GM23338 (cell line): ENCODE measurements at places on chromosomes 11 and 22. TPM values are rescaled to one million over a fixed set of nuclear protein-coding genes. Genes with fewer than 3 reads are reported as not detected.

DNA sequence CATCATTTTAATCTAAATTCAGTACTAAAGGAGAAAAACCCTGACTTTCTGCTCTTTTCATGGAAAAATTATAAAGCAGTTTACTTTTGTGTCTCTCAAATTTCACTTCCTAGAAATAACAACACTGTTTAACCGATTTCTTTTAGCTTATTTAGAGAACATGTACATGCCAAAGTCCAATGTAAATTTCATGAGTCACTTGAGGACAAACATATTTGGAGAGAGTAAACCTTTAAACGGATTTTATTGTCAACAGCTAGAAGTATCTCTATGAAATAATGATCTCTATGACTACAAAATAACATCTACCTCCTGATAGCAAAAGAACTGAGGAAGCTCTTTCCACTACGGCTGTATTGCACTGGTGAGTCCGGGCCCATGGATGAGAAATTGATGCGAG, 46.3 kb upstream of the SLC22A25 start:
- no peak for DNase-seq

DNA sequence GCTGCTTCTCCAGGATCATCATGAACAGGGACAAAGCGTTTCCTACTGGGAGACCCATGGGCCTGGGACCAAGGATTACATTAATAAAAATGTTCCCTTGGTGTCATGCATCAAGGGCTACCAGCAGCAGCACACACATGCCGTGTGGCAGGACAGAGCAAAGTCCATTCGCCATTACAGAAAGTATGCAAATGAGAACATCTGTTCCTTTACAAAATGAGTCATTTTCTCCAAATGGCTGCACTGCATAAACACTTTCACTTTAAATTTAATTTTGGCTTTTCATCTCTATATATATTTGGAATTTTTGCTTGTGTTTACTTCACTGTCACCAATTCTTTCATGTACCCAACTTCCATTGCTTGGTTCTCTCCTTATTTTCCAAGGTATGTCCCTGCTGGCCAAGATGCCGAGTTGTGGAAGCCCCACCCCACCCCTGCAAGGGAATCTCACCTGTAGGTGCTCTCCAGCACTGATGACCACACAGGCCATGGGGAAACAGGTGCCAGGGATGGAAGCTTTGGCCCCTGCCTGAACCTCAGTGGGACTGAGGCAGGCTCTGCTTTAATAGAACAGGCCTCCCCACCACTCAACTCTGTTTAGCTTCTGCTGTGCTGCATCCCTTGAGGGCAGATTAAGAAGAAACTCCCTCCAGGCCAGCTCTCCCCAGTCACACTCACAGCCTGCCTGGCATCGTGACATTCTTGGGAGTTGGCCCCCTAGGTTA, 15.6 kb upstream of the GNAZ start:
- no peak for DNase-seq

- DNase-seq = no peak
These were observed 471.5 kb upstream of the API5 start for GRCh38 chr11:42840176-42840829.

GRCh38 chr22:37260901-37261336, 16.9 kb upstream of the RAC2 start:
- peak; percentile 87 for DNase-seq

- no peak for DNase-seq
These were observed 199.2 kb upstream of the CTSC start for GRCh38 chr11:88536616-88537265.

GRCh38 chr22:25824828-25825423, 82.9 kb downstream of the MYO18B start:
- peak; percentile 20 for DNase-seq

GRCh38 chr22:21688706-21689381, 23.0 kb downstream of the PPIL2 start:
- no peak for DNase-seq

DNA sequence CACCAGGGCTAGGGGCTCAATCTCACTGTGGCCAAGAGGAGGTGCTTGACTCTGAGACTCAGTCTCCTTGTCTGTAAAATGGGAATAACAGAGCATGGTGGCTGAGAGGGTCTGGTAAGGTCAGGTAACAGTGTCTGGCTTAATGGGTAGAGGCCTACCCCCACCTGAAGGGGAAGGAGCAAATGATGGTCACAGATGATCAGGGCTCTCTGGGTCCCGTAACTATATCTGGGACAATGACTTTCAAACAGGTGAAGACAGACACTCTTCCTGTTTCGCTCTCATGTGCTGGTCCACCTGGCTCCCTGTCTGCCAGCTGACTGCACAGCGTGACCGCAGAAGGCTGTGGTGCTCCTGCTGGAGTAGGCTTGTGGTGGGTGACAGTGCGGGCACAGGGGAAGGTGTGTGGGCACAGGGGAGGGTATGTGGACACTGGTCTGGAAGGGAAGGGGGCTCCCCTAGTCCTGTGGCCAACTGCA, 4.0 kb downstream of the A4GALT start:
- DNase-seq = no peak

GRCh38 chr11:130548491-130548833, 100.0 kb downstream of the ADAMTS15 start:
- DNase-seq = no peak

GRCh38 chr11:7548659-7549274, 35.0 kb downstream of the PPFIBP2 start:
- peak; percentile 87 for DNase-seq

DNA sequence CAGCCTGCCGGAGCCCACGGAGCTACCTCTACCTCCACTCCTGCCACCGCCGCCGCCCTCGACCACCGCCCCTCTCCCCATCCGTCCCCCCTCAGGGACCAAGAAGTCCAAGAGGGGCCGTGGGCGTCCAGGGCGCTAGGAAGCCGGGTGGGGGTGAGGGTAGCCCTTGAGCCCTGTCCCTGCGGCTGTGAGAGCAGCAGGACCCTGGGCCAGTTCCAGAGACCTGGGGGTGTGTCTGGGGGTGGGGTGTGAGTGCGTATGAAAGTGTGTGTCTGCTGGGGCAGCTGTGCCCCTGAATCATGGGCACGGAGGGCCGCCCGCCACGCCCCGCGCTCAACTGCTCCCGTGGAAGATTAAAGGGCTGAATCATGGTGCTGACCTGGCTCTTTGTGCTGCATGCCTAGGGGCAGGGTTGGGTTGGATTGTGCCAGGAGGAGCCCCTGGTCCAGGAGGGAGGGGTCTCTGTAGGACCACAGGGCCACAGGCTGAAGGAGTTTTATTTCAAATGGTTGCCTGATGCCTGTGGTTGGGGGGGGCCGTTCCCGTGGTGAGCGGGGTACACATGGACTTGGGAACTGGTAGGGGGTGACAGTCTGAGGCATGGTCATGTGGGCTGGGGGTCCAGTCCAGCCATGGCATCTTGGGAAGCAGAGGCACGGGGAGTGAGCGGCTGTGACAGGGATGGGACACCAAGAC, 2.3 kb downstream of the PTPRCAP start:
- DNase-seq = no peak

DNA sequence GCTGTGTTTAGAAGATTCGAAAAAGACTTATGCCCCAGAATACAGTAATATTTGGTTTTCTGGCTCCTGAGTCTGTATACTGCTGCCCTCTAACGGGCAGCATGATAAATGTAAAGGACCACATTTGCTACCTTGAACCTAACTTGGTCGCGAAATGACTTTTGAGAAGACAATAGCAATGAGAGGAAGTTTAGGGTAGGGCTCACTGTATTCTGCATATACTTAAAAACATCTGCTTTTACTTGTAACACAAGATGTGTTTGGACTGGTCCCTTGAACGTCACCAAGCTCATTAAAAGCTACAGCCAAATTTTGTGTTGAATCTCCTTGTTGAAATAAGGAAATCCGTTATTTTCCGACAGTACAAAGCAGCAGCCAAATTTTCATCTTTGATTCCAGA, 309.1 kb downstream of the SWAP70 start:
- peak; percentile 65 for DNase-seq

DNA sequence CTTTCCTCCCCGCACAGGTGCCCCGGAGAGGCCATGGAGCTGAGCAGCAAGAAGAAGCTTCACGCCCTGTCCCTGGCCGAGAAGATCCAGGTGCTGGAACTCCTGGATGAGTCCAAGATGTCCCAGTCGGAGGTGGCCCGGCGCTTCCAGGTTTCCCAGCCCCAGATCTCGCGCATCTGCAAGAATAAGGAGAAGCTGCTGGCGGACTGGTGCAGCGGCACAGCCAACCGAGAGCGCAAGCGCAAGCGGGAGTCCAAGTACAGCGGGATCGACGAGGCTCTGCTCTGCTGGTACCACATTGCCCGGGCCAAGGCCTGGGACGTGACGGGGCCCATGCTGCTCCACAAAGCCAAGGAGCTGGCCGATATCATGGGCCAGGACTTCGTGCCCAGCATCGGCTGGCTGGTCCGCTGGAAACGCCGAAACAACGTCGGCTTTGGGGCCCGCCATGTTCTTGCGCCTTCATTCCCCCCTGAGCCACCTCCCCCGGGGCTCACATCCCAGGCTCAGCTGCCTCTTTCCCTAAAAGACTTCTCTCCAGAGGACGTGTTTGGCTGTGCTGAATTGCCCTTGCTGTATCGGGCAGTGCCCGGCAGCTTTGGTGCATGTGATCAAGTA, 1.3 kb downstream of the TIGD3 start:
- DNase-seq = peak; percentile 75

GRCh38 chr11:61900251-61900650, 8.9 kb upstream of the FADS3 start:
- DNase-seq = no peak

DNA sequence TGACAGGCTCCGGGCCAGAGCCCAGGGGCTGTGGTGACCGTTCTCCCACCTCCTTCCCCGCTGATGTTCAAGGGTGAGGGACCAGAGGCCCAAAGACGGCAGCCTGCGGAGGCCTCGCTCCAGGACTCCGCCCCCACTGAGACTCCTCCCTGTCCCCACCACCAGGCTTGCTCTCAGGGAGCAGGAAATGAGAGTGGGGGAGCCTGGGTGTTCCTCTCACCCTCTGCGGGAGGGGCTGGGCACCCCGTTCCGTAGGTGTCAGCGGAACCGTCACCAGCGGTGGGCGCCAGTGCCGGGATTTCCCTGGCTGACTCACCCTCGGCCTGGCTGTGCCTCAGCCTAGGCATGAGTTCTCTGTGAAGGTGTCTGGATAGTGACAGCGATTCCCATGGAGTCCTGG, 15.7 kb downstream of the DAGLA start:
- peak; percentile 68 for DNase-seq

DNA sequence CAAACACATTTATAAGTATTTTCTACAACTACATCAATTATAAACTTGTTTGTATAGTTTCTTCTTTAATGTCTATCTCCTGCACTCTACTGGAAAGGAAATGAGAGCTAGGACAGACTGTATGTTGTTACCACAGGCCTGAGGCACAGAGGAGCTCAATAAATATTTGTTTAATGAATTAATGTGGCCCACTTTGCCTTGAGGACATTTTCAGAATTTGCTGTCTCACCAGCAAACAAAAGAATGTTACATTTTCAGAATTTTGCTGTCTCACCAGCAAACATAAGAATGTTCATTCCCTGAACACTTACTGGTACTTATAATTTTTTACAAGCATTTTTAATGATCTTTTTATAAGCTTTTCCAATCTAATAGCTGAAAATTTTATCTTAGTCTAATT, 41.9 kb upstream of the WNT7B start:
- DNase-seq = no peak

DNA sequence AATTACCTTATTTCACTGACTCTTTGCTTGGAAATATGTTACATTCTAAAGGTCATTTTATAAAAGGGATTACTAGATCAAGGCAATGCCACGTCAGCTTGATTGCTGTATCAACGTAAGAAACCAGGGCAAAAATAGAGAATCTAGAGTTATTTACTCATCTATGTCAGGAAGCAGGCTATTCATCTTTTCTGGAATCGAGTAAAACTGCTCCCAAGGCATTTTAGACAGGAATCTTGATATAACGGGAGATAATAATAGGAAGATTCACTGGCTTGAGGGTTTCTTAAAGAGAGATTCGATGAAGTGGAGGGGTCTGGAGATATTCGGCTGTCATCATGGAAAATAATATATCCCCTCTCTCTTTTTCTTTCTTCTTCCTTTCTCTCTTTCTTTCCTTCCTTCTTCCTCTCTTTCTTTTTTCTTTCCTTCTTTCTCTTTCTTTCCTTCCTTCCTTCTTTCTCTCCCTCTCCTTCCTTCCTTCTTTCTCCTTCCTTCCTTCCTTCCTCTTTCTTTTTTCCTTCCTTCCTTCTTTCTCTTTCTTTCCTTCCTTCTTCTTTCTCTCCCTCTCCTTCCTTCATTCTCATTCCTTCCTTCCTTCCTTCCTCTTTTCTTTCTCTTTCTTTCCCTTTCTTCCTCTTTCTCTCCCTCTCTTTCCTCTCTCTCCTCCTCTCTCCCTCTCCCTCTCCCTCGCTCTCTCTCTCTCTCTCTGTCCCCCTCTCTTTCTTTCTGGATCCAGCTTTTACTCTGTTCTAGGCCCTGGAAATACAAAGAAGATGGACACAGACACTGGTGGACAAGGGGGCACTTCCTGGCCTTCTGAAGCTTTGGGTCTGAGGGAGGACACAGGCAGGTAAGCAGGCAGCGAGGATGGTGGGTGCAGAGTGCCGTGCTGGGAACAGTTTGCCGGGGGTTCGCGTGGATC, 18.1 kb upstream of the RASD2 start:
- DNase-seq = no peak

DNA sequence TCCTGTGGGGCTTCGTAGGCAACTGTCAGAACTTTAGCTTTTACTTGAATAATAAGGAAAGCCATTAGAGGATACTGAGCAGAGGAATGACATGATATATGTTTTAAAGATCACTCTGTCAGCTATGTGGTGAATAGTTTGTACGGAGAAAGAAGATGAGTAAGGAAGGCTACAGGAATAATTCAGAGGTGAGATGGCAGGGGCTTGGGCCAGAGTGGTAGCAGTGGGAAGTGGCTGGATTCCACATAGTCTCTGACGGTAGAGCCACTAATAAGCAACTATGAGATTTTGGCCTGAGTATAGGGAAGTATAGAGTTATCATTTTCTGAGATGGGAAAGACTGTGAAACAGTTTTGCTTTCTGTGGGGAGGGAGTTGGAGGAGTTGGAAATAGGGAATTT, 93.9 kb upstream of the MTMR2 start:
- no peak for DNase-seq

GRCh38 chr11:57773026-57773598, 11.5 kb downstream of the CTNND1 start:
- no peak for DNase-seq

- DNase-seq = no peak
These were observed 26.8 kb downstream of the POU2AF1 start for GRCh38 chr11:111352231-111352746.

DNA sequence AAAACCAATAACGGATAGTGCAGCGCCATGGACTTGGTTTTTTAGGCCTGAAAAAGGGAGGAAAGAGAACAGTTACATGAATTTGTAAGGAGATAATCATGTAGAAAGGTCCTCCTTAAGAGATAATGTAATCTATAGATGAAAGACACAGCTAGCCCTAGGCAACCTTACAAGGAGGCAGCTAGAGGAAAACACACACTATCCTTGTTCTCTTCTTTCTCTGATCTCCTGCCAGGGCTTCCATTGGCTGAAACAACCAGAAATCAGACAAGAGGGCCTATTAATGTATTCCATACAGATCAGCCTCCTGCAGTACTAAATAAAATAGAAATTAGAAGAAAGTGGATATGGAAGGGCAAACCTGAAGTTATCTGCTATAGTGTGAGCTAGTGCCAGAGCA, 53.0 kb downstream of the KCNA4 start:
- DNase-seq = no peak

Gene ACR
- total RNA-seq = 2.2 TPM in 1 of 2 replicates, not detected in the other

Gene RELT
- total RNA-seq = 6.2 and 6.3 TPM in 2 replicates

Gene LRRC32
- 0.42 and 0.89 TPM in 2 replicates for total RNA-seq

Gene RHOG
- 38.6 and 39.5 TPM in 2 replicates for total RNA-seq

Gene NTM
- 5.3 and 14.6 TPM in 2 replicates for total RNA-seq

Gene OR4D5
- not detected in 2 replicates for total RNA-seq

Gene PRR33
- 0.04 TPM in 1 of 2 replicates, not detected in the other for total RNA-seq

Gene PYGM
- total RNA-seq = 3.9 and 4.4 TPM in 2 replicates

Gene EHF
- not detected in 2 replicates for total RNA-seq

Gene ART5
- total RNA-seq = 9.0 and 12.9 TPM in 2 replicates

Gene RIMBP3B
- total RNA-seq = 0.04 and 0.10 TPM in 2 replicates

Gene VPREB3
- total RNA-seq = not detected in 2 replicates

Gene EFEMP2
- 4.5 and 9.4 TPM in 2 replicates for total RNA-seq
